Endothelial cell of umbilical vein (primary cell): ENCODE measurements at places on chromosomes 5 and 9.
A peak's percentile ranks its signal among the peaks of the same experiment; 100 is the strongest.

DNA sequence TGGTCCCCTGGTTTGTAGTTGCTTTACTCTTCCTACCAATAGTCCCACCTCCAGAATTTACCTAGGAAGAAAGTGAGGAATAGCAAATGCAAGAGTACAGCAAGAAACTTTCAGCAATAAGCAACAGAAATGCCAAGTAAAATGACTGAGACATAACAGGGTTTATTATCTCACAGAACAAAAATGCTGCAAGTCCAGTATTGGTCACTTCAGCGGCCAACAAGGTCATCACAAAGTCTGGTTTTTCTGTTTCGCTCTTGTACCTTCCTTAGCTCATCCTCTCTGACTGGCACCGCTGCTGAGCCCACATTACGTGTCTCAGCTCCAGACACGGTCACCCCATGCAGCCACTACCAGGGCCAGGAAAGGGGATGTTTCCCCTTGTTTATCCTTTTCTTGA, 82.7 kb downstream of the RFK start:
- no peaks in the 10 kb centered on the region for H3K27me3 ChIP-seq
- no peak overlapping the region for H3K4me3 ChIP-seq
- H3K4me1 ChIP-seq, result no peaks in the 10 kb centered on the region

- H3K4me3 ChIP-seq, result no peak overlapping the region
- H3K36me3 ChIP-seq, result no peaks in the 10 kb centered on the region
- no peaks in the 10 kb centered on the region for H3K27me3 ChIP-seq
- H3K27ac ChIP-seq, result no peak overlapping the region
- H3K4me1 ChIP-seq, result no peaks in the 10 kb centered on the region
These were observed 6.0 kb upstream of the ZDHHC12 start for GRCh38 chr9:128729766-128730517.

DNA sequence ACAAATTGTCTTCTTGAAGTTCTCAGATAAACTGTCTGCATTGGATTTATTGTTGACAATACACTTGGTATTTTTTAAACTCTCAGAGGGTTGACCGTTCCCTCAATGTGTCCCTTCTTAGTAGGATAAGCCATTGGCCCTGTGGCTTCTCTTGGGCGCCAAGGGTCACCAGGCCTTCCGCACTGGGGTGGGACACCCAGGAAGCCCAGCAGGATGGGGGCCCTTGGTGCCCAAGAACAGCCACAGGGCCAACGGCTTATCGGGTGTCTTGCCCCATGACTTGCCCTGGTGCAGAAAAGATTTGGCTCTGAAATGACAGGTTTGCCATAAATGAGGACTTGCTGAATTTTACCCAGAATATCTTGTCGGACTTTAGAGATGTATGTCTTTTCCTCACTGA, 375.0 kb downstream of the IRX2 start:
- no peak for DNase-seq
- no peak overlapping the region for H3K4me3 ChIP-seq
- no peak overlapping the region for H3K27ac ChIP-seq
- no peaks in the 10 kb centered on the region for H3K4me1 ChIP-seq

GRCh38 chr5:67267512-67268216, 71.1 kb upstream of the CD180 start:
- H3K4me1 ChIP-seq, result peaks cover 25% of the 10 kb centered on the region
- peak overlapping the region; percentile 78 for H3K27ac ChIP-seq
- no peaks in the 10 kb centered on the region for H3K27me3 ChIP-seq

DNA sequence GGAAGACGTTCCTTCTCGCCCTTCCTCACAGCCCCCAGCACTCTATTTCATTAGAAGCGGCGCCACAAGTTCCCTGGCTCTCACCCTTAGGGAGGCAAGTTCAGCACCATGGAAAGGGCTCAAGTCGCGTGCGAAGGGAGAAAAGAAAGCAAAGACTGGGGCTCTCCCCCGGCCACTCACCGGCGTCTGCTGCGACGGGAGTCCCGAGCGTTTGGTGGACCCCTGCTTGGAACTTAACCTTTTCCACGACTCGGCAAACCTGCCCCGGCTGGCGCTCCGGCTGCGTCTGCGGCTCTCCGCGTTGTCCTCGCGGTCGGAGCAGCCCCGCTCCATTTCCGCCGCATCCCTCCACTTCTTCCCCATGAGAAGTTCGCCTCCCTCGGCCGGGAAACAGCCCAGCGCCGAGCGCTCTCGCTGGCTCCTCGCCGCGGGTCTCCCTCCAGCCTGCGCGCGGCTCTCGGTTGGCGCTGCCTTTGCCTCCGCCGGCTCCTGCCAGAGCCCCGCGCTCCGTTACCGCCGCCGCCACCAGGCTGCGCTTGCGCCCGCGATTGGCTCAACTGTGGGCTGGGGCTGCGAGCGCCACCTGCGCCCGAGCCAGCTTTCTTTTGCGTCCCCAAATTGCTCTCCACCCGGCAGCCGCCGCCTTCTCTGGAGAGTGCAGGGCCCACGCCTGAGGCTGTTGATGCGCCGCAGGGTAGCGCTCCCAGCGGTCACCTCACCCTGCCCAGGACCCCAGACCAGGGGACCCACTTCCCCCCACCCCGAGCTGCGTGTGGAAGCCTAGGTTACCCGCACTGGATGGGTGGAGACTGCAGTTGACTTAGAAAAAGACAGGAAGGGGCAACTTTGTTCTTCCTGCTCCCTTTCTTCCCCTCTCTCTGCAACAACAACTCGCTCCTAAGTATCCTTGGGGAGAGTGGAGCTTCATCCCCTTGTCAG, 321.6 kb downstream of the CEMIP2 start:
- peaks cover 5% of the 10 kb centered on the region for H3K27me3 ChIP-seq
- no peaks in the 10 kb centered on the region for H3K4me1 ChIP-seq
- no peaks in the 10 kb centered on the region for H3K36me3 ChIP-seq
- H3K4me3 ChIP-seq, result no peak overlapping the region
- no peak overlapping the region for H3K27ac ChIP-seq

DNA sequence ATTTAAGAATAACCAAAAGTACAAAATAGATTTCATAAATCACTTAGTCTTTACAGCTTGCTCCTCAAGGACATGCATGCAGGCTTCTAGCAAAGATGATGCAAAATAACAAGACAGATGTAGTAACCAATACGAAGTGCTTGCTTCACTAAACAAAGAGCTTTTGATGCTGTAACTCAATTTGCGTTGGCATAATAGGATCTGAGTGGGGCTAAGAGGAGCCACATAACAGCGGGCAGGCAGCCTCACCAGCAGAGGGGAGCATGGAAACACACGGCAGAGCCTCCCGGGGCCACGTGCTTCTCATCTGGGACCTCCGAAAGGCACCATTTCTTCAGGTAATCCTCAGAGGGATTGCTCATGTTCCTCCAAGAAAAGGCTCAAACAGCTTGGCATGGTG, 139.7 kb downstream of the C5orf15 start:
- no peak overlapping the region for H3K4me3 ChIP-seq
- no peak for DNase-seq
- H3K27ac ChIP-seq, result no peak overlapping the region
- peaks cover 2% of the 10 kb centered on the region for H3K27me3 ChIP-seq

- no peak overlapping the region for H3K27ac ChIP-seq
- no peak for DNase-seq
- no peaks in the 10 kb centered on the region for H3K36me3 ChIP-seq
- no peaks in the 10 kb centered on the region for H3K4me1 ChIP-seq
These were observed 9.8 kb upstream of the EXOC3 start for GRCh38 chr5:432928-433791.

- no peaks in the 10 kb centered on the region for H3K4me1 ChIP-seq
- H3K36me3 ChIP-seq, result no peaks in the 10 kb centered on the region
- no peak for DNase-seq
These were observed 269.8 kb downstream of the NR3C1 start for GRCh38 chr5:143133721-143134120.

- no peaks in the 10 kb centered on the region for H3K27me3 ChIP-seq
- no peak for DNase-seq
- no peaks in the 10 kb centered on the region for H3K4me1 ChIP-seq
These were observed 244.3 kb upstream of the NR4A3 start for GRCh38 chr9:99577351-99577750.

DNA sequence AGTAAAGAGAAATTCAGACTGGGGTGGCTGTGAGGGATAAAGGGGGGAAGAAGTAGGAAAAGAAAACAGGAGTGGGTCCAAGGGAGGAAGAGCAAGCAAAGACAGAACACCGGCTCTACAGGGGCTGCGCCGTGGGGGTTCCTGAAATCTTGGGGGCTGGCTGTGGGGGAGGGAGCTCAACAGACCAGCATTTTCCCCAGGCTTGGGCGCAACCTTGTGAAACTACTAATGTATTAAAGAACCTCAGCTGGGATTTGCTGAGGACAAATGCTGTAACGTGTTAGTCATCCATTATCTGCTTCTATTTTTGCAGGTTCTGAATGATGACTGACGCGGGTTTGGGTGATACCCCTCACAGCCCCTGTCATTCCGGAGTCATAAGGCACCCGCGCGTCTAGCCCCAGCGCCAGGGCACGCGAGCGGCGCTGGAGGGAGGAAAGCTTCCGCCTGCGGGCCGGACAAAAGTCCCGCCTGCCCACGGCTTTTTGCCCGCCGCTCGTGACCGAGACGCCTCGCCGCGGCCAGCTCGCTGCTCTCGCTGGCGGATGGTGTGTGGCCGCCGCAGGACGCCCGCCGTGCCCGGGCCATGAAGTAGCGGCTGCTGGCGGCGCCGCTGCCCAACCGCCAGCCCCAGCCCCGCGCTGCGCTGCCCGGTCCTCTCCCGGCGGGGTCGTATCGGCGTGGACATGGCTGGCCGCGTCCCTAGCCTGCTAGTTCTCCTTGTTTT, 110.6 kb downstream of the PAM start:
- no peaks in the 10 kb centered on the region for H3K27me3 ChIP-seq
- peaks cover 34% of the 10 kb centered on the region for H3K4me1 ChIP-seq
- DNase-seq, result peak; percentile 80
- H3K36me3 ChIP-seq, result no peaks in the 10 kb centered on the region
- peak overlapping the region; percentile 72 for H3K27ac ChIP-seq
- H3K4me3 ChIP-seq, result peak overlapping the region; percentile 60

- no peak overlapping the region for H3K4me3 ChIP-seq
- H3K27ac ChIP-seq, result no peak overlapping the region
- no peaks in the 10 kb centered on the region for H3K36me3 ChIP-seq
- no peak for DNase-seq
These were observed 10.7 kb downstream of the OR2V1 start for GRCh38 chr5:181120306-181120705.

DNA sequence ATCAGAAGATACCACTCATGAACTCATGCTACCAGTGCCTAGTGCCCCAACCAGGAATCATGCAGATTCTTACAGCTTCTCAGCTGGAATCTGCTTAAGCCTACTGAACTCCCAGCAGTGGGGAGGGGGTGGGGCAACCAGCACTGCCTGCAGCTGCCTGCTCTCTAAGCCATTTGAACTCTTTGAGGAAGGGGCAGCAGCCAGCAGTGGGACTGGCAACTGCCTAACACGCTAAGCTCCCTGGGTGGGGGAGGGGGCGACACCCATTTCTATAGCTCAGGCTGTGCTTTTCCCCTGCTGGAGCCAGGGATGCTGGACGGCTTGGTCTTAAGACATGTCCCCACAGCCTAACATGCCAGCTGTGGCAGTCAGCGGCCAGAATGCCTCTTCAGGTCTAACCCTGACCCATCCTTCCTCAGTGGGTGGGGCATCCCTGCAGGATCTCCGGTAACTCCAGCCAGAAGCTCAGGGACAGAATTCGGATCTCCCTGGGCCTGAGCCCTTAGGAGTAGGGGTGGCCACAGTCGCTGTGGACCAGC, 889.7 kb downstream of the CDH9 start:
- H3K27me3 ChIP-seq, result no peaks in the 10 kb centered on the region
- H3K36me3 ChIP-seq, result no peaks in the 10 kb centered on the region
- no peaks in the 10 kb centered on the region for H3K4me1 ChIP-seq
- DNase-seq, result no peak

GRCh38 chr9:89519366-89519805, 21.5 kb upstream of the SEMA4D start:
- H3K27ac ChIP-seq, result no peak overlapping the region
- no peaks in the 10 kb centered on the region for H3K27me3 ChIP-seq
- H3K36me3 ChIP-seq, result no peaks in the 10 kb centered on the region
- DNase-seq, result peak; percentile 33
- no peak overlapping the region for H3K4me3 ChIP-seq

DNA sequence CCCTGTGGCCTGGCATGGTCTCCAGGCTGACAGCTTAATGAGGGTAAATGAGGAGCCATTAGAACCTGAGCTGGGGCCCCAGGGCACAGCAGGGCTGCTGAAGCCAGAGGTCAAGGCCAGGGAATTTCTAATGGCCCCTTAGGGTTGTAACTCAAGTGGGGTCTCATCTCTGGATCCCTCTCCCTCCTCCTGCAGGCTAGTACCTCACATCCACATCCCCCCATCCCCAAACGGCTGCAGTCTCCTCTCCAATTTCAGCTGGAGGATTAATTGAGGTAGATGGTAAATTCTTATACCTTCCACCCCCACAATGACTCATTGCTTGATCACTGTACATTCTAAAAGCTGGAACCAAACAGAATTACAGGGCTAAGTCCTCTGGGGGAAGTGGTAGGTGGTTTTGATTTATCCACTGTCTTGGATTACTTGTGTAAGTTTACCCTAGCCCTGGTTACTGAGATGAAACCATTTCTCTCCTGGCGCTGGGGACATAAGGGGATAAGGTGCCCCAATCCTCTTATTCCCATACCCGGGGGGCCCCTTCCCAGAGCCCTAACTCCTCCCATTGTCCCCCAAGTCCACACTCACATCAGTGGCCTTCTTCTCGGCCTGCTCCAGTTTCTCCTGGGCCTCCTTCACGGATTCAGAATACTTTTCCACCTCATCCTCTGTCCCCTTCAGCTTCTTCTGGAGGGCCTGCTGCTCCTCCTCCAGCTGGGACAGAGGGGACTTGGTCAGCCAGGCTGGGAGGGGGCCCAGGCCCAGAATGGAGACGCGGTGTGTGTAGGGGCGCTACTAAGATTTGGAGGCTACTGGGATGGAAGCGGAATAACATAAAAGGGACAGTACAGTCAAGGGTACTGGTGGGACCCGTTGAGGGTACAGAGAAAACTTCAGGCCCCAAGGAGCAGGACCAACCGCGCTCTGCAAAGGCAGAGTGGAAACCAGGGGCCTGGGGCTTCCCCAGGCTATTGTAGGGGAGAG, 875 bp downstream of the TPM2 start:
- peaks cover 28% of the 10 kb centered on the region for H3K4me1 ChIP-seq
- H3K36me3 ChIP-seq, result peaks cover 7% of the 10 kb centered on the region
- peak; percentile 41 for DNase-seq
- H3K4me3 ChIP-seq, result peak overlapping the region; percentile 82
- peak overlapping the region; percentile 50 for H3K27ac ChIP-seq

DNA sequence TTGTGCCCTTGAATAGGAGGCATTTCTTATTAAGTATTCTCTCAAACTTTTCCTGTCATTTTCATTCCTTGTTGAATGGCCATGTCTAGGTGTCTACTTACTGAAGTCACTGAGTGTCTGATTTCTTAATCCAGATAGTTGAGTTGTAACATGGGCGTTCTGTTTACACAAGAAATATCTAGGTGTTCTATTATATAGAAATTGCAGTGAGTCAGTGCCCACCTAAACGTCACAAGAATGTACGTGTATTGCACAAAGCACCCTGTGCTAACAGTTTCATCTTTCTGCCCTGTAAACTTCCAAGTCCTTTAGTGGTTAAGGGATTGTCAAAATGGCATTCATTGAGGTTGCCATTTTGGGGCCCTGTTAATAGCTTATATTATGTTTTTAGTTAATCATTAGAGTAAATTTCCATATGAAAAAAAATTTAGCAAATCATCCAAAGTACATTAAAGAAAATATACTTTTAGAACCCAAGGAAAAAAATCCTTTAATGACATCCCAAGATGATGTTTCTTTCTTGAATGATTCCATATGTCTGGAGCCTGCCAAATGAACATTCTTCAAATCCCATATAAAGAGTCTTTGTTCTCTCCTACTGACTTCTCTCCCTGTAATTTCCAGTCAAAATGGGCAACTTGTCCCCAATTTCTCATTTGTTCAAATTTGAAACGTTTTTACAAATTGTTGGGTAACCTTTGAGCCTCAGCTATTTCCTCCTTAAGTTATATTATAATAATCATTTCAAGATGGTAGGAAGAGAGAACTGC, 114.2 kb downstream of the GOLPH3 start:
- no peak overlapping the region for H3K27ac ChIP-seq
- H3K4me1 ChIP-seq, result no peaks in the 10 kb centered on the region
- no peaks in the 10 kb centered on the region for H3K27me3 ChIP-seq
- no peak overlapping the region for H3K4me3 ChIP-seq
- no peak for DNase-seq
